ENCODE measurements at places on chromosomes 16 and 17.
A peak's percentile ranks its signal among the peaks of the same experiment; 100 is the strongest.

- no peak for DNase-seq
These were observed 14.2 kb downstream of the SNX20 start for GRCh38 chr16:50666658-50667496.

DNA sequence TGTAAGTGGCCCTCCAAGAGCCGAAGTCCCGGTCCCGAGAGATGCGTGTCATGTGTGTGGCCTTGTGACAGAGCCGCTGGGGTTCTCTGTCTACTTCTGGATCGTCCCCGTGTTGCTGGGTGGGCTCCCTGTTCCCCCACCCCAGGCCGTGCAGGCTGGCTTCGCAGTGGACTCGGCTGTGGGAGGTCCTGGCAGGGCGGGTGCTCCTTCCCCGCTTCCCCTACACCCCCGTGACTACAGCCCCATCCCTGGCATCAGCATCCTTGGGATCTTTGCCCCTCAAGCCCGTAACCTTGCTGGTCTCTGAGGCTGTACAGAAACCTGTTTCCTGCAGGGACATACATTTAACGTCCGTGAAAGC is 136.3 kb downstream of the BANP start:
- DNase-seq: no peak

- no peak for DNase-seq
These were observed 22.9 kb upstream of the PLLP start for GRCh38 chr16:57307365-57307764.

GRCh38 chr17:28940142-28940541 is 11.2 kb downstream of the PHF12 start:
- no peak for DNase-seq

DNA sequence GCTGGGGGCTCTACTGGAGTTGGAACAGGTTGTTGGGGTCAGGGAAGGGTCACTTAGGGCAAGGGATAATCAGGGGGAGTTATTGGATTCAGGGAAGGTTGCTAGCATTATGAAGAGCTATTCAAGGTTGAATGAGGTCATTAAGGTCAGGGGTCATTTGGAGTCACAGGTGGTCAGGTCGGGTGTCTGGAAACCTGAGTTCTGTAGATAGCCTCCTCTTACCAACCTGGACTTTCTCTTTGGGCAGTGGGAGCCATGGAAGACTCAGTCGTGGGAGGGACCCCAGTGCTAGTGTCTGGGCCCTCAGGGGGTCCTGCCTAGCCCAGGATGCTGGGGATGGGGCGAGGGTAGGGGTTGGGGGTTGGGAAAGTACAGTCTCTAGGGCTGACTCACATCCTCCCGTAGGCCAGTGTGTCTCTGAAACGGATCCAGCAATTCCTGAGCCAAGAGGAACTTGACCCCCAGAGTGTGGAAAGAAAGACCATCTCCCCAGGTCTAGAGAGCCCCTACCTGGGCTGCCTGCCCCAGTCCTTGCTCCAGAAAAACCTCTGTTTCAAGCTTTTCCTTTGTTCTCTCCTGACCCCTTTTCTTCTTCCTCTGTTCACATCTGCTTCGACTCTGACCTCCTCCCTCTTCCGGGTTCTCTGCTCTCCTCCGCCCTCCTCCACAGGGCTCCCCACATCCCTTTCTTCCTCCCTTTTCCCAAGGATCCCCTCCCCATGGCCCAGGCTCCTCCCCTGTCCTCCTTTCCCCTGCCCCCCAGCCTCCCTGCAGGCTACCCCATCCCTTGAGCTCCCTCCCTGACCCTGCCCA is 33.5 kb downstream of the ABCC3 start:
- peak; percentile 75 for DNase-seq

Measured in EH (cell line).